Neuronal stem cell (in vitro differentiated cells): ENCODE measurements at places on chromosomes 5 and 9.

DNA sequence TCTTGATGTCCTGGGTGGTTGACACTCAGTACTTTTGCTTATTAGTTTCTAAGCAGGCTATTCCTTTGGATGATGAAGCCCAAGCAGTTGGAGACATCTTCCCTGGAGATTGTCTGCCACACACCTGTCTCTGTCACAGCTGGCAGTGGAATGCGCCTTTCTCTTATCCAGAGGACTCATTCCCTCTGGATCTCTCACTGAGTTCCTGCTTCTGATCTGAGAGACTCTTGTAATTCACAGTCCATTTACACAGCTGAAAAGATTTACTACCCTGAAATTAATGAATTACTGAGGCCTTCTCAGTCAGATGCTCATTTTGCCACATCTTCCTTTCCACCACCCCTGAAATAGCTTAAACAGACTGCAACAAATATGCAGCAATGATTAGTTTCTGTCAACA lies 15.9 kb downstream of the TAL2 start:
- no peaks in the 10 kb centered on the region for H3K36me3 ChIP-seq
- no peak overlapping the region for H3K27ac ChIP-seq
- no peak for DNase-seq
- peaks cover 14% of the 10 kb centered on the region for H3K4me1 ChIP-seq

GRCh38 chr5:78367318-78367991 lies 7.0 kb downstream of the SCAMP1 start:
- H3K4me3 ChIP-seq: no peak overlapping the region
- no peak overlapping the region for H3K27ac ChIP-seq
- H3K27me3 ChIP-seq: no peaks in the 10 kb centered on the region
- H3K4me1 ChIP-seq: no peaks in the 10 kb centered on the region

DNA sequence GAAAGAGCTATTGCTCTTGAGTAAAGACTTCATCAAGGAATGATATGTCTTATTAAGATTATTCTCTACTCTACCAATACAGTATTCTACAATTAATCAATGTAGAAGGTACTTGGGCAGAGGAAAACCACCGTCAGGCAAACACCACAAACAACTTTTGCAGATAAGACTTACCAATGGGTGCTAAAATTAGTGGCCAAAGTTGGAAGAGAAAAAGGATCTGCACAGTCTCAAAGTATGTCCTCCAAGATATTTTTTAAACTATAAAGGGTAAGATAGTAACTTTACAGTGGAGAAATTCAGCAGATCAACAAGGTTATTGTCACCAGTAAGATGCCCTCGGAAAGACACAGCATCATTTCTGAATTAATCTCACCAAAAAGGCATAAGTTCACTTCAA lies 38.9 kb downstream of the NRG2 start:
- H3K36me3 ChIP-seq: no peaks in the 10 kb centered on the region
- peaks cover 53% of the 10 kb centered on the region for H3K27me3 ChIP-seq
- no peak overlapping the region for H3K27ac ChIP-seq
- no peak for DNase-seq
- no peaks in the 10 kb centered on the region for H3K4me1 ChIP-seq

DNA sequence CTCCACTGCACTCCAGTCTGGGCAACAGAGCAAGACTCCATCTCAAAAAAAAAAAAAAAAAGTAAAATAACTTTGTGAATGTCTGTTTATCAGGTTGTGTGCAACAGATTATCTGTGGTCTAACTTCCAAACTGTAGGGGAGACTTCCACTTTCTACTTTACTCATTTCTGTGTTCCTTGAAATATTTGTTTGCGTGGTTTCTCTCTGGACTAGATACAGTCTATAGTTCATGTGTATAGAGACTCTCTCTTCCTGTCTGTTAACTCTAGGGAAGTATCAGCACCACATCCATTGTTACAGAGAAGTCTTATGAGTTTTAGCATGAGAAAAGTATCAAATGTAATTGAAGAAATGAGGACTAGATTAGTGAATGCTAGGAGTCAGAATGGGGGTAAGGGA lies 168.3 kb downstream of the LPAR1 start:
- no peaks in the 10 kb centered on the region for H3K27me3 ChIP-seq
- no peak overlapping the region for H3K4me3 ChIP-seq
- no peaks in the 10 kb centered on the region for H3K4me1 ChIP-seq
- no peak for DNase-seq

GRCh38 chr5:72523960-72524582 lies 16.9 kb upstream of the ZNF366 start:
- no peaks in the 10 kb centered on the region for H3K36me3 ChIP-seq
- peaks cover 2% of the 10 kb centered on the region for H3K4me1 ChIP-seq
- no peak overlapping the region for H3K4me3 ChIP-seq
- H3K27ac ChIP-seq: no peak overlapping the region
- DNase-seq: no peak

DNA sequence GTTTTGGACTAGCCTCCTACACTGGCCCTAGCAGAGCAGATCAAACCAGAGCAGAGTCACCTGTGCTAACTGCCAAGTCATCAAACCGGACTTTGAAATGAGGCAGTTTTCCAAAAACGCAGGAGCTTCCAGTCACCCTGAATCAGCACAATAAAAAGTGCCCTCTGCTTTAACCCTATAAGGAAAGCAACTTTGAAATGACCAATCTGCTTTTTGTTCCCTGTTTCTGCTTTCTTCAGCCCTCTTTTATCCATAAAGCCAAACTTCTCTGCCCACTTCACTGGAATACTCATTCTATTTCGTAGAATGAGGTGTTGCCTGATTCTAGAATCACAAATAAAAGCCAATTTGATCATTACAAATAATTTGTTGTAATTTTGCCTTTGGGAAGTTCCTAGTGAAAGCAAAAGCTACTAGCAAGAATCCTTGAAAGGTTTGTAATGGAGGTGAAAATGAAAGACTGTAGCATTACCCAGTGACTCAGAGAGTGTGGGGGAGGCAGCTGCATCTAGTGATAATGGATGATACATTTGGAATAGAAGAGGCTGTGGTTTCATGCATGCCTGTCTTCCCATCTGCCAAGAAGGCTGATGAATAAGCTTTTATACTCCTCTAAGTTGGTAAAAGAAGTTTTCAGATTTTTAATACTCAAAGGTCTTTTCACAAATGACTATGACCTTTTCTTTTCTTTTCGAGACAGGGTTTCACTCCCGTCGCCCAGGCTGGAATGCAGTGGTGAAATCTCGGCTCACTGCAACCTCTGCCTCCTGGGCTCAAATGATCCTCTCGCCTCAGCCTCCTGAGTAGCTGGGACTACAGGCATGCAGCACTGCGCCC lies 14.9 kb downstream of the SPAAR start:
- H3K36me3 ChIP-seq: no peaks in the 10 kb centered on the region
- DNase-seq: no peak
- H3K27ac ChIP-seq: no peak overlapping the region
- peaks cover 12% of the 10 kb centered on the region for H3K4me1 ChIP-seq
- H3K27me3 ChIP-seq: no peaks in the 10 kb centered on the region
- no peak overlapping the region for H3K4me3 ChIP-seq

DNA sequence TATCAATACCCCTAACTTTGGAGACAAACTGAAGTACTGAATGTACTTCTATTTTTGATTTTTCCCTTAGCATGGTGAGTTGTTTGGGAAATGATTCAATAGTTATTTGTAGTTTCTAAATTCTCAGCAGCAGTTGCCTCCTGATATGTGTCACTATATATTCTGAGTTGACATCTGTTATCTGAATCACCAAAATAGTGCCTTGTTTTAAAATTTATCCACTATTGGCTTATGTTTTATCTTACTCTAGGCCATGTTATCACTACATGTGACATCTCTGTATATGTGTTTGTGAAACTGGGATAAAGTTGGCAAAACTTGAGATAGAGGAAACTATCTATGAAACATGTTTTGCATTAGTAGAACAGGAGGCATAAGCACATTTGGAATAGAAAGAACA lies 317.6 kb downstream of the TLE4 start:
- H3K36me3 ChIP-seq: no peaks in the 10 kb centered on the region
- no peak overlapping the region for H3K4me3 ChIP-seq

DNA sequence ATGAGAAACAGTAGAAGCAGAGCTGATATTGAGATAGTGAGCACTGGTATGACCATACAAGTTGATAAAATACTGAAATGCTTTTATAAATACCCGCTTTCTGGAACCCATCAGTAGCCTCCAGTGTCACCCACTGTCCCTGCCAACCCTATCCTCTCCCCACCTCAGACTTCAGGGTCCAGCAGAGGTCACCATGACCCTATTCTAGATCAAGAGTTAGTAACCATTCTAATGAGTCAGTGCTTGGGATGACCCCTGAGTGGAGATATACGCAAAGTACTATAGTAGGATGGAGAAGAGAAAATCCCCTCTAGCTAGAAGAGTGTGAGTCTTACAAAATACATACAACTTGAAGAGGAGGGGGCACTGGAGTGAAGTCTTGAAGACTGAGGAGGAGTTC lies 297.9 kb upstream of the BRINP1 start:
- no peaks in the 10 kb centered on the region for H3K4me1 ChIP-seq
- H3K27ac ChIP-seq: no peak overlapping the region
- no peak overlapping the region for H3K4me3 ChIP-seq
- no peaks in the 10 kb centered on the region for H3K27me3 ChIP-seq
- DNase-seq: no peak

- no peak overlapping the region for H3K27ac ChIP-seq
- H3K27me3 ChIP-seq: no peaks in the 10 kb centered on the region
Observed at GRCh38 chr5:133995883-133996563, 8.8 kb downstream of the VDAC1 start.

GRCh38 chr9:91532325-91532724 lies 108.7 kb upstream of the NFIL3 start:
- H3K4me3 ChIP-seq: no peak overlapping the region
- peaks cover 16% of the 10 kb centered on the region for H3K27me3 ChIP-seq
- H3K27ac ChIP-seq: no peak overlapping the region
- H3K4me1 ChIP-seq: no peaks in the 10 kb centered on the region
- no peak for DNase-seq
- no peaks in the 10 kb centered on the region for H3K36me3 ChIP-seq

GRCh38 chr5:56072863-56073766 lies 78.4 kb upstream of the IL6ST start:
- H3K4me1 ChIP-seq: peaks cover 3% of the 10 kb centered on the region
- no peak for DNase-seq
- H3K4me3 ChIP-seq: no peak overlapping the region

DNA sequence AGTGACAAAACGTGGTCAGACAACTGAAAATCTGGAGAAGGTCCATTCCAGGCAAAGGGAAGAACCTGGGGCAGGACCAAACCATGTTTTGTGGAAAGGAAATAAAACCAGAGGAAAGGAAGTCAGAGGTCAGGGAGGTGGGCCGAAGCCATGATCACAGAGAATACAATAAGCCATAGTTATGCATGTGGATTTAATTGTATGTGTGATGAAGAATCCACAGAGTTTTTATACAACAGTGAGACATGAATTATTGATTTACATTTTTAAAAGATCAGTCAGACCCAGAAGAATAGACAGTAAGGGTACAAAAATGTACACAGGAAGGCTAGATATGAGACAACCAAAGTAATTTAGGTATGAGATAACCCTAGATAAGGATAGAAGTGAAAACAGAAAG lies 20.8 kb downstream of the TTC33 start:
- no peaks in the 10 kb centered on the region for H3K4me1 ChIP-seq
- H3K27ac ChIP-seq: no peak overlapping the region
- H3K36me3 ChIP-seq: peaks cover 14% of the 10 kb centered on the region
- H3K27me3 ChIP-seq: no peaks in the 10 kb centered on the region
- H3K4me3 ChIP-seq: no peak overlapping the region
- DNase-seq: no peak

DNA sequence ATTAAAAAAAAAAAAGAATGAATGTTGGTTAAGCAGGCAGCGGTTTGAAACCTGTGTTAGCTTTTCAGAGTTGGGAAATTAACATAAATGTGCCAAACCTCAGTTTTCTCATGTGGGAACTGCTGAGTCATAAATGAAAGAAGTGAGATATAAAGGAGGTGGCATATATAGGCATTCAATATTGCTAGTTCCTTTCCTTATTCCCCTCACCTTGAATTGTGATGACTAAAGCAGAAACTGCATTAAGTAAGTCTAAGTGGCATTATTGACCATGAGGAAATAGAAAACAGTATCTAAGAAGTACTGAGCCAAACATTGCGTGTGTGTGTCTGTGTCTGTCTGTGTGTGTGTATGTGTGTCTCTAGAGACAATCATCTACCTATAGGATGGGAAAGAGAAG lies 691.2 kb downstream of the TLR4 start:
- H3K36me3 ChIP-seq: no peaks in the 10 kb centered on the region
- H3K27me3 ChIP-seq: no peaks in the 10 kb centered on the region
- H3K4me3 ChIP-seq: no peak overlapping the region

GRCh38 chr5:429453-430188 lies 13.4 kb upstream of the EXOC3 start:
- H3K4me1 ChIP-seq: no peaks in the 10 kb centered on the region
- no peak overlapping the region for H3K4me3 ChIP-seq
- no peaks in the 10 kb centered on the region for H3K27me3 ChIP-seq
- no peak overlapping the region for H3K27ac ChIP-seq
- H3K36me3 ChIP-seq: no peaks in the 10 kb centered on the region

DNA sequence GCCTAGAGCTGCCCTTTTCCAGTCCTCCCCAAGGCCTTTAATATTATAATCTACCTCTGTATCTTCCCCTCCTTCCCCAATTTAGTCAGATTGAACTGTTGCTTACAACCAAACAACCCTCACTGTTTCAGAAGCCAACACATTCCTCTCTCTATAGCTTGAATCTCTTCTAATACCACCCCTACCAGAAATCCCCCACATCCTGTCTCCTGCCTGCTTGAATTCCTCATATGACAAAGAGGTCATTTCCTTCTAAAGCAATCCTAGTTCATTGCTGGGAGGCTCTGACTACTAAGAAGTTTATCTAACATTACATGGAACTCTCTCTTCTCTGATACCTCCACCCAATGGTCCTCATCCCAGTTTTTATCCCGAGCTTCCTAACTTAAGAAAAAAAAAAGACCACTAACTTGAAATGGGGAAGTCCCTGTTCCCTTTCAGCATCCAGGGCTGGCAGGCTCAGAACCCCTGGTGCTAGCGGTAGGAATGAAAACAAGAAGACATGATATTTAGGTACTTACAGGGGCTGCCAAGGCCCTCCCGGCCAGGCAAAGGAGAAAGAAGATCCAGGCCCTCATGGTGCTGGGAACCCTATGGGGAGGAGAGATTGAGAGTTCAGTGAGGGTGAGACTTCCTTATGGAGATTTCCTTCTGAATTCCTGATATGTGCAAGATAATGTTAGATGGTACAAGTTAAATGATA lies 11.0 kb downstream of the SPARC start:
- peaks cover 28% of the 10 kb centered on the region for H3K36me3 ChIP-seq
- H3K27ac ChIP-seq: no peak overlapping the region
- H3K4me1 ChIP-seq: peaks cover 23% of the 10 kb centered on the region
- no peak for DNase-seq
- H3K4me3 ChIP-seq: no peak overlapping the region

DNA sequence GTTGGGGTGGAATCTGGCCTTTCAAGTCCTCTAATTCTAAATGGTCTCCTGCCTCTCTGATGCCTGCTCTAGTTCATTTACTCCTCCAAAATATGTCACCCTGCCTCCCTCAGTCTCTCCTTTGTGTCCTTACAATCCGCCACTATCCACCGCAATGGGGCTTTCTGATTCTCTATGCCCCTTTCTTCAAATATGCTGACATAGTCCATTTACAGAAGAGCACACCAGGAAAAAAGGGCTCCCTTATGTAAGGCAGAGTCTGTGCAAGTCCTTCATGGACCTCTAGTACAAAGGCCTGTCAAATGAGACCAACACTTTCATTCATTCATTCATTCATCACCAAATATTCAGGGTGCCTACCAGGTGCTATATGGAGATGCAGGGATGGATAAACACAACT lies 2.0 kb upstream of the ASTN2 start:
- no peak overlapping the region for H3K27ac ChIP-seq
- no peak for DNase-seq
- H3K4me1 ChIP-seq: peaks cover 10% of the 10 kb centered on the region
- no peaks in the 10 kb centered on the region for H3K36me3 ChIP-seq

GRCh38 chr9:70411930-70412831 lies 2.3 kb downstream of the KLF9 start:
- H3K4me1 ChIP-seq: peaks cover 11% of the 10 kb centered on the region
- peaks cover 15% of the 10 kb centered on the region for H3K27me3 ChIP-seq
- no peak for DNase-seq
